Activated naive CD4-positive, alpha-beta T cell treated with Interleukin-2 at 50 U/mL for 16 hours (primary cell): ENCODE measurements at places on chromosomes 11 and 22.

GRCh38 chr22:49946612-49947295 lies 13.8 kb upstream of the PIM3 start:
- DNase-seq: no peak

DNA sequence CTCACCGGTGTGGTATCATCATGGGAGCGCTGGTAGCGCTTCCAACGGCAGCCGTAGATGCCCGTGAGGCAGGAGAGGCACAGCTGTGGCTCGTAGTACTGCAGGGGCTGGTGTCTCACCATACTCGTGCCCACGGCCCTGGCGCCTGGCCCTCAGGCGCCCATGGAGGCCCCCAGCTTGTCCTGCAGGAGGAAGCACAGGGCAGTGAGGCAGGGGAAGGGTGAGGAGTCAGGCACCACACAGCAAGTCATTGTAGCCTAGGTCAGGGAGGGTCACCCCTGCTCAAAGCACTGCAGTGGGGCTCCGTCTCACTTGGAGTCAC lies 44.6 kb upstream of the KLHL35 start:
- no peak for DNase-seq

- no peak for DNase-seq
These were observed 7.7 kb downstream of the CHST1 start for GRCh38 chr11:45657496-45658260.

DNA sequence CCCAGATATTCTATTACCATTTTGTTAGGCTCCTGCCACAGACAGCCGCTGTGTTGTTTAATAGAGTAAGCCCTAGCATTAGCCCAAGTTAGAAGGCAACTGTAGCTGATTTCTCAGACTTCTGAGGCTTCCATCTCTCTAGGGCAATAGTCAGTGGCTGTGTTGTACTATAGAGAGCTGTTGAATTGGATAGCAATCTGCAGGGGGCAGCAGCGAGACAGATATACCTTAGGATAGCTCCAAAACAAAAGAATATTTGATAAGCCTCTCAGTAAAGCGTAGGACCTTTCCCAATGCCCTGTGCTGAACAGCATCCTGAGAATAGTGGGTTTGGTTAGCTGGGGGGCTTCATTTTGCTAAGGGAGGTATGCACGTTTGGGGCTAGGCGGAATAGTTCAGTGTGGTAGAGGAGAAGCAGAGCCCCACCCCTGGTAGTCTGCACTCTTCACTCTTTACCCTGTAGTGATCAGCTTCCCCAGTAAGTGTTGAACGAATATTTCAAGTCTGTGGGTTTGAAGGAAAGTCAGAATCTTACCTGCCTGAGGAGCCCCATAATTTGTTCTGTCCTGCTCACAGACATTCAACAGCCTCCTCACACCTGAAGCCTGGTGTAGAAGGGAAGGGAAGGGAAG lies 515.1 kb downstream of the INSC start:
- no peak for DNase-seq

- DNase-seq: no peak
These were observed 13.7 kb upstream of the UCP3 start for GRCh38 chr11:74022546-74022945.

DNA sequence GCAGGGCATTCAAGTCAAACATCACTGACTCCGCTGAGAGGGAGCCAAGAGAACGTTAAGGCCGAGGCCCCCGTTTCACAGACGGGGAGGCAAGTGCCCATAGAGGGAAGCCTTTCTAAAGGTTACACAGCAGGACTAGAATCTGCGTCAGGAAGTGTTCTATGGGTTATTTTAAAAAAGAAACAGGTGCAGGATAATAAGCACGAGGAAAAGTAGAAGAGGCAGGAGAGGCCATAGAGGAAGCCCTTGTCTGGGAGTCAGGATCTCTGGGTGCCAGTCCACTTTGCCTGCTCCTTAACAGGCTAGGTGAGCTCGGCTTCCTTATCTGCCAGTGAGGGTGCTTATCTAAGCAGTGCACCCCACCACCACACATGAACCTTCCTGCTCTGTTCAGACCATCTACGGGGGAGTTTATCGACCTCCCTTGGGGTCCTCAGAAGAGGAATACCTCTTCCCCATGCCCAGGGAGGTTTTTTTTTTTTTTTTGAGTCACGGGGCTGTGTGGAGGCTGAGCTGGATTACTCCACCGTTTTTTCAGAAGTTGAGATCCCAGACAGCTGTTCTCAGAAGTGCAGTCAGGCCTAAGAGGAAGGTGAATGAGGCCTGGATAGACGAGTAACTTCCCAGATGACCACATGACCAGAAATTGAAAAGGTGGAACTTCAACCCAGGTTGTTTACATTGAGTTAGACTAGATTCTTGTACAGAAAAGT lies 1.2 kb upstream of the FCHSD2 start:
- no peak for DNase-seq

- DNase-seq: no peak
These were observed 31.9 kb downstream of the OTOG start for GRCh38 chr11:17578958-17579357.

GRCh38 chr11:123111465-123111864 lies 49.5 kb upstream of the HSPA8 start:
- no peak for DNase-seq

DNA sequence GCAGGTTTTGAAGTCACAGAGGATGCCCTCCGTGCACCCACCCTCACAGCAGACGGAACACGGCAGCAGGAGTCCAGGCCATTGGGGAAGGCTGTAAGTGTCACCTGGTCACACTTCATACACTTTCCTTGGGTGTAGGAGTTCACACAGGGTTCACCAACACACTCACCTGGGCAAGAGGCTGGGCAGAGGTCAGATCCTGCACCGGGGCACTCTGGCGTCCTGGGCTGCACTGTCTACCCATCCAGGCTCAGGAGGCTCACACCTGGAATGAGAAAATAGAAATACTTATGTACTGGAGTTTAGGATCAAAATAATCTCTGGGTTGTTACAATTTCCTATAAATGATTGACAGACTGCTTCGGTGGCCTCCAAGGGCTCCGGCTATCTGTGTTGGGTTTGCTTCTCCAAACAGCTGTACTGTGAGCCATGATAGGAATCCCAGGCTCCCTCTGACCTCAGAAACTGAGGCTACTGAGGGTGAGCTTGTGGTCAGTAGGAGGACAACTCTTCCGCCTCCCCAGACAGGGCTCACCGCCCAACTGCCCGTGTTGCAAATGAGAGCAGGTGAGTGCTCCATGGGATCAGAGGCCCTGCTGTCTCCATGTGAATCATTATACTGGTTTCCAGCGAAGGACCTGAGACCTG lies 20.1 kb upstream of the CARS1 start:
- no peak for DNase-seq

DNA sequence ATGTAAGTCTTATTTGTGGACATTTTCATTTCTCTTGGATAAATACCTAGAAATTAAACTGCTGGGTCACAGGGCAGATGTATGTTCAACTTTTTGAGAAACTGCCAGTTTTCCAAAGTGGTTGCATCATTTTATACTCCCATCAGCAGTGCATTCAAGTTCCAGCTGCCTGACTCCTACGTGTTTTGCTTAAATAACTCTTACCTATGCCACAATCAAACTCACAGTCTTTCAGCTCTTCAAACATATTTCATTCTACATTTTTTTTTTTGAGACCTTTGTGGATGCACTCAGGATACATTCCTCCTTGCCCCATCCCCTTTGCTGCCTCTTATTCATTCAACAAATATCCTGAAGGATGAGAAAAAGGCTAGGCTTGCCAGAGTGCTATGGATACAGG lies 9.2 kb downstream of the TCF20 start:
- DNase-seq: no peak

- no peak for DNase-seq
These were observed 84.1 kb downstream of the NXPE2 start for GRCh38 chr11:114762408-114762807.

GRCh38 chr11:26960281-26960680 lies 33.6 kb upstream of the FIBIN start:
- no peak for DNase-seq

GRCh38 chr11:130383344-130384211 lies 44.8 kb downstream of the ADAMTS8 start:
- no peak for DNase-seq

GRCh38 chr11:105110688-105111030 lies 28.9 kb downstream of the CARD18 start:
- no peak for DNase-seq

DNA sequence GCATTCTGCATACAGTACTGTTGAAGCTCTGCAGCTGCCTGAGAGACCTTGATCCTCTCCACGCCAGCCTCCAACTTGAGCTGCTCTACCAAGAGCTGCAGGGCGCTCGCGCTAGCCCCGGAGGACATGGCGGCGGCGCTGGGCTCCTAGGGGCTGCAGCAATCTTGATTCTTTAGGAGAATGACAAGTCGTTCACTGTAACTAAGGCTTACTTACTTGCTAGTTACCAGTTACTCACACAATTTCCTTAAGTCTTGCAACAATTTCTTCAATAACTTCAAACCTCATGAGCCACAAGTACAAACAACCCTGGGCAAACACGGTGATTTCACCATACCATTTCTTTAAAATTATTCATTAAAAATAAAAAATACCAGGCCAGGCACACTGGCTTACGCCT lies 21.9 kb downstream of the SBF2 start:
- no peak for DNase-seq

- DNase-seq: peak; percentile 16
These were observed 22.2 kb downstream of the PTPRJ start for GRCh38 chr11:48002561-48002960.

DNA sequence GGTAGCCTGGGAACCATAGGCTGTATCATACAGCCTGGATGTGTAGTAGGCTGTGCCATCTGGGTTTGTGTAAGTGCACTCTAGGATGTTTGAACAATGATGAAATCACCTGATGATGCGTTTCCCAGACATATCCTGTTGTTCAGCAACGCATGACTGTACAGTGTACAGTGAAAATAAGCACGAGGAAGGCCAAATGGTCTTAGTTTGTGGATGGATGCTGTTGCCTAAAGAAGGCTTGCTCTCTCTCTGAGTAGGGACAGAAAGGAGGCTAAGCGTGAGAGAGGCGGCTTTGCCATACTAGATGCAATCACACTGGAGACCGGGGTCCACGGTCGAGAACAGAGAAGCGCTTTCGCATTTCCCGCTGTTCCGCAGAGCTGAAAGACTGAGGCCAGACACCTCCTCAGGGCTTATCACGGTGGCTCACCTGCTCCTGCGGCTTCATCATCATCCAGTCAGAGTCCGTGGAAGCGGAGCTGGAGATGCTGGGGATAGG lies 27.6 kb upstream of the APLP2 start:
- DNase-seq: no peak

DNA sequence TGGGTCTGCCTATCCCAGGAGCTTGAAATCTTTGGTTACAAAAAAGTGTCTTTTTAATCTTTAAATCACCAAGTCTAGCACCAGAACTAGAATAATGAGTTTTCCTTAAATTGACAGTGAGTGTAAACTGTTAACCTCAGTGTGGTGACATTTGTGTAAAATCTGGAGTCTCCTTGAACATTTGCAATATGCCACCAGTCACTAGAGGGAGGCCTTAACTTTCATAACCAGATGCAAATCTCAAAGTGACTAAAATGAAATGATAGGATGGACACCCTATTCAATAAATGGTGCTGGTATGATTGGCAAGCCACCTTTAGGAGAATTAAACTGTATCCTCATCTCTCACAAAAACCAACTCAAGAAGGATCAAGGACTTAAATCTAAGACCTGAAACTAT lies 8.3 kb upstream of the SCGB1D2 start:
- no peak for DNase-seq

DNA sequence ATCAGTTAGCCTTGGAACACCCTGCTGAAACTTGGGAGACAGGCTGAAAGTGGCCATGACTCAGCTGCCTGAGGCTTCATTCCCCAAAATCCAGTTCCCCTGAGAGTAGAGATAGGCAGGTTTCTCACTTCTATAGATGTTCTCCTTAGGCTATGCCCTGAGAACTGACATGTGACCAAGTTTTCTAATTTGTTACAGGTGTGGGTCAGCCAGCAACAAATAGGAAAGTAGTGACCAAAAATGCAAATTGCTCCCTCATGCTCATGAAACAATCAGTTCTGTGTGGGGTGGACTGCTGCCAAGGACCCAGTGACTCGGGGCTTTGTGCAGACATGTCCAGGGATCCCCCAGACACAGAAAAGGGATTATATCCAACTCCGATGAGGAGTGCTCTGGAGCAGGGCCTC lies 7.3 kb upstream of the CCDC15 start:
- DNase-seq: no peak

- DNase-seq: no peak
These were observed 400.5 kb downstream of the SHANK2 start for GRCh38 chr11:70851907-70852306.

GRCh38 chr11:46686886-46687795 lies 13.3 kb downstream of the ARHGAP1 start:
- no peak for DNase-seq

GRCh38 chr22:37345863-37346504 lies 63.7 kb downstream of the CYTH4 start:
- no peak for DNase-seq

GRCh38 chr22:38080850-38081635 lies 2.9 kb downstream of the SLC16A8 start:
- no peak for DNase-seq

DNA sequence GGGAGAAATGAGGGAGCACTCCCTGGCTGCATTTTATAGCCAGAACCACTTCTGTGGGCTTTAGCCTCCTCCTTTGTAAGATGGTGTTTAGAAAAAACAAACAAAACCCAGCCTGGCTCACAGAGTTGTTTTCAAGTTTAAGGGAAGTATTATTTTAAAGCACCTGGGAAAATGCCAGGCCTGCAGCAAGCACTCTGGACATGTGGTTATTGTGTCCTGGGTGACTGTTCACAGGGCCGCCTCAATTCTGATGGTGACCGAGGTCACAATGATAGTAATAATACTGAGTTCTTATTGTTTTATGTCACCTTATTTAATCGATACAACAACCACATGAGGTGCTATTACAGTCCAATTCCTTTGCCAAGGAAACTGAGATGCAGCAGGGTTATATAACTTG lies 20.7 kb upstream of the SLC22A12 start:
- DNase-seq: no peak

DNA sequence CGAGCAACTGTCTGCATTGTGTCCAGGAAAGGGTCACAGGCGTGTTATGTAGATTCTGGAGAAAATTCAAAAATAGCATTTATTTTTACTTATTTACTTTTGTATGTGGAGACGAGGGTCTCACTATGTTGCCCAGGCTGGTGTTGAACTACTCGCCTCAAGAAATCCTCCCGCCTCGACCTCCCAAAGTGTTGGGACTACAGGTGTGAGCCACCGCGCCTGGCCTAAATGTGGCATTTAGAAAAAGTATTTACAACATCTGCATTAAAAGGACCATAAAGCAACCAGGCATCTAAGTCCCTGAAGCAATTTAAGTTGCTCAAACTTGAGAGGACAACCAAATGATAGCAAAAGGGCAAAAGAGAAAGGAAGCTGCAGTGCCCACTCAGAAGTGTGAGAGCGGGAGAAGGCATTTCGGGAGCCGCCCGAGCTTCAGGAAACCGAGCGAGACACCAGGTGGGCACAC lies 595 bp downstream of the TRIM66 start:
- no peak for DNase-seq

DNA sequence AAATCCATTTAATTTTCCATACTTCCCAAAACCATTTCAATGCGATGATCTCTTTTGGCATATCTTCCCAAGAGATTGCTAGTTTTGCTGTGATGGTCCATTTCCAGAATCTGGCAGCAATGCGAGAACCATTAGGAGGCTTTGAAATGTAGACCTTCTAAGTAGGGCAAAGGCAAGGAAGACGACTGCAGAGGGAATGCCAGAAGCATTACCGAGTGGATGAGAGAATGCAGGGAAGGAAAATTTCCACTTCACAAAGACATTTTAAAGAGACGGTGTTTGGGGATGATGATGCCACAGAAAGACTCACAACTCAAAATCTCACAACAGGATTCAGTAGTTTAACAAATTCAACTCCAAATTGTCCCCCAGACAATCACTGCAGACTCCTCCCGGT lies 471 bp upstream of the CEP126 start:
- no peak for DNase-seq

- DNase-seq: no peak
These were observed 1119.1 kb upstream of the TENM4 start for GRCh38 chr11:80559942-80560341.
